Amniotic epithelial cell (primary cell): ENCODE measurements at places on chromosomes 5 and 9.

GRCh38 chr5:111478266-111478665, 34.1 kb downstream of the STARD4 start:
- no peak for DNase-seq

DNA sequence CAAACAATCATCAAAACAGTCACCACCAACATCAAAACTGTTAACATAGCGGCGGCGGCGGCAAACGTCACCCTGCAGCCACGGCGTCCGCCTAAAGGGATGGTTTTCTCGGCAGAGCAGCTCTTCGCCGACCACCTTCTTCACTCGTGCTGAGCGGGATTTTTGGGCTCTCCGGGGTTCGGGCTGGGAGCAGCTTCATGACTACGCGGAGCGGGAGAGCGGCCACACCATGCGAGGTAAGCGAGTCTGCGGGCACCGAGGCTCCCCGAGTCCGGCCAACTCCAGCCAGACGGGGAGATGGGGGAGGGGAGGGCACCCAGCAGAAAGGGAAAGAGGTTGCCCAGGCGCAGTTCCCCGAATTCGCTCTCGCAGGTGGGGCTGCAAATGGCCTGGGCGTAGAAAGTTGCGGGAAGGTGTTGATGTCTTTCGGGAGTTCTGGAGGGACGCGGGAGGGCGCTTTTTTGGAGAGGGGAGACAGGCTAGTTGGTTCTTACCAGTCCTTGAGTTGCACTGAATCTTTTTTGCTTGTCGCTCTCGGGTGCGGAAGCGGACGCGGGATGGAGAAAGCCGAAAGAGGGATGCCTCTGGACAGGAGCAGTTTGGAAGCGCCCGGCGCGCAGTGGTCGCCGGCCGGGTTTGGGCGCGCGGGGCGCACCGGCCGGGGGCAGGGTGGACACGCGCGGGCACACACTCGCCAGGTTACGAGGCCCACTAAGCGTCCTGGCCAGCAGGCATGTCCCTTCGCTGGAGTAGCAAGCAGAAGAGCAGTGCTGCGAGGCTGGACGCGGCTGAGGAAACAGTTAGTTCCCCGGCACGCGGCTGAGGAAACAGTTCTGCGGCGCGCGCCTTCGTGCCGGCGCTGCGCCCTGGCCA, 849 bp downstream of the RORB start:
- DNase-seq, result no peak

DNA sequence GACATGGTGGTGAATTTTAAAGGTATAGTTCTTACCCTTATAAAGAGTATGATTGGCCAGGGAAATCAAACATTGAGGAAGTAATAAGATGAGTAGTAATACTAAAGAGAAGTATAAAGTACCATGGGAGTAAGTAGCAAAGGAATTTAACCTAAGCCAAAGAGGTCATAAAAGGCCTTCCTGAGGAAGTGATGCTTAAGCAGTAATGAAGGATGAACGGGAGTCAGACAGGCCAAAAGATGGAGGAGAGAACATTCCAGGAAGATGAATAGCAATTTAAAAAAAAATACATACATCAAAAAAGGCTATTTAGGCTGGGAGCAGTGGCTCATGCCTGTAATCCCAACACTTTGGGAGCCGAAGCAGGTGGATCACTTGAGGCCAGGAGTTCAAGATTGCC, 29.0 kb downstream of the KLHL3 start:
- DNase-seq, result peak; percentile 14

- peak; percentile 77 for DNase-seq
Observed at GRCh38 chr5:134026521-134027287, 21.9 kb upstream of the VDAC1 start.

- no peak for DNase-seq
Observed at GRCh38 chr5:138659561-138659960, 84.4 kb upstream of the HSPA9 start.

DNA sequence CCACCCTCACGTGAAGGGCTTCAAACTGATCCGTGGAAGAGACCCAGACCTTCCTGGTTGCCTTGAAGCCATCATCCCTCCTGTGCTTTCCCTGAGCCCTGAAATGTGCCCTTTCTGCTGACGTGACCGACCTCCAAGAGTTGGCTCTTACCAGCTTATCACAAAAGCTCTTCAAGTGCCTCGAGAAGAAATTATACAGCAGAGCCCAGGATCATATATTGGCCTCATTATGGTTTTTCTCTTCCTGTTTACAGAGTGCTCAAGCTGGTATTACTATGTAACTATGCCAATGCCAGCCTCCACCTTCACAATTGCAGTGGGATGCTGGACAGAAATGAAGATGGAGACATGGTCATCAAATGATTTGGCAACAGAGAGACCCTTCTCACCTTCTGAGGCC, 66.0 kb downstream of the AOPEP start:
- peak; percentile 67 for DNase-seq

DNA sequence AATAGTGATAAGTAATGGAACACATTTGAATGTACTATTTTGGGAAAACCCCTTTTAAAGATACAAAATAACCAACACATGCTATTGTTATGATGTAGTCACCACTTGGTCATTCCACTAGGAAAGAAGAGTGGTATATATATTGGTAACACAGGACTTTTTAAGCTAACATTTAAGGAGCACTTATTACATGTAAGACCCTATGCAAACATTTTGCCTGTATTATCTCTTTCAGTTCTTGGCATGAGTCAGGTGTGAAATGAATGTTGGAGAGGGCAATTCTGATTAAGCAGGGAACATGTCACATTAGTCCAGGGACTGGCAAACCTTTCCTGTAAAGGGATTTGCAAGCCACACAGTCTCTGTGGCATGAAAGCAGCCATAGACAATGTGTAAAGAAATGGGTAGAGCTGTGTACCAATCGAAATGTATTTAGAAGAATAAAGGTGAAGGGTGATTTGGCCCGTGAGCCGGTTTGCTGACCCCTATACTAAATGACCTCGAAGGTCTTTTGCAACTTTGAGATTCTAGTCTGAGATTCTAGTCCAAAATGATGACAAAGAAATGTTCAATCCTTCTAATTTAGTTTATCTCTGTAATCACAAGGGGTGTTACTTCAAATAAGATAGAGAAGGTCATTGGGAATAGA, 15.3 kb downstream of the ABLIM3 start:
- DNase-seq, result no peak

DNA sequence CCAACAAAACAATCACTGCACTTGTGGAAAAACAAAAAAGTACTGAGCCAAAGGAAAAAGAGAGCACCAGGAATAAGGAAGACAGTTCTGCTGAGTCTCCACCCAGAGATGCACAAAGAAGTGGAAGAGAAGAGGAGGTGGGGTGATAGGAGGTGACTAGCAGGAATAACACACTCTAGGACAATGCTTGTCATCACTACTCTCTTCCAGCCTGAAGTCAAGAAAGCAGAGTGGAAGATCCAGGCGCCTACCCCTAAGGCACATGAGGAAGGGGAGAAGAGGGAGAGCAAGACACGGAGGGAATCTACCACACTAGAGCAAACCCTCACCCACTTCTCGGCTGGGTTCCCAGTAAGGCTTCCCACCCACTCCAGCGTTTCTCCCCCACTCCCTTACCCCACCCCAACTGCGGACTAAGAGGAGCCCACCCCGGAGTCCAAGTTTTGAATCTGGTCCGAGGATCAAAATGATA, 1.7 kb downstream of the SLIT3 start:
- DNase-seq, result no peak

- DNase-seq, result no peak
Observed at GRCh38 chr5:135691044-135691443, 112.3 kb upstream of the CXCL14 start.

DNA sequence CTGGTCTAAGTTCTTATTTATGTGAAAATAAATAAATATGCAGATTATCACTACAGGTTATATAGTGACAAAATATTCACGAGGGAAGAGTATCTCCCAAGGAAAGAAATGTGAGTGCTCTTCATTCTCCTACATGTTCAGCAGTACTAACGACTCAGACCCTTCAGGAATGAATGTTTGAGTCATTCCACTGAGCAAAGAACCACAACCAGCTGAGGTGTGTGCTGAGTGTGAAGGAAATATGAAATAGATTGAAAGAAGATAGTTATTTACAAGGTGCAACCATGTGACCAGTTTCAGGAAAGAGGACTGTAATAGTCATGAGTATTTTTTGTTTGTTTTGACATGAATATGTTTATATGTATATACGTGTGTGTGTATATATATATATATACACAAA, 228.7 kb downstream of the TUSC1 start:
- no peak for DNase-seq

DNA sequence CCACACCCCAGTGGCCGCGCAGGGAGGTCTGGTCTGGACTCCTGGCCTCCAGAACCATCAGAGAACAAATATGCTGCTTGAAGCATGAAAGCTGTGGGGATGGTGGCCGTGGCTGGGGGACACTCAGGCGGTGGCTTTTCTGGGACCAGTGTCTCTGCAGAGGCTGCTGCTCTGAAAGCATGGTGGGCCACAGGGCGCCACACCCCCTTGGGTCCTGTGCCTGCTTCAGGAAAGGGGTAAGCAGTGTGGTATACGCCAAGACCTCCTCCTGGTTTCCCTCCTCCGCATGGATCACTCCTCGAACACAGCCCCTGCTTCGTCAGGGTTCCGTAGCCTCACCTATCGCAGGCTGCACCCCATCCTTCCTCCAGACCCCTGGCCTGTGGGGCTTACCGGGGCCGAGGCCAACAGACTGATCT, 19.7 kb upstream of the TERT start:
- DNase-seq, result no peak

GRCh38 chr9:101235105-101235866, 149.5 kb downstream of the BAAT start:
- no peak for DNase-seq
